NCI-H1092 treated with DMSO at 0.1 percent for 48 hours (cell line): ENCODE measurements at places on chromosomes 6 and 20.
A peak's percentile ranks its signal among the peaks of the same experiment; 100 is the strongest.

DNA sequence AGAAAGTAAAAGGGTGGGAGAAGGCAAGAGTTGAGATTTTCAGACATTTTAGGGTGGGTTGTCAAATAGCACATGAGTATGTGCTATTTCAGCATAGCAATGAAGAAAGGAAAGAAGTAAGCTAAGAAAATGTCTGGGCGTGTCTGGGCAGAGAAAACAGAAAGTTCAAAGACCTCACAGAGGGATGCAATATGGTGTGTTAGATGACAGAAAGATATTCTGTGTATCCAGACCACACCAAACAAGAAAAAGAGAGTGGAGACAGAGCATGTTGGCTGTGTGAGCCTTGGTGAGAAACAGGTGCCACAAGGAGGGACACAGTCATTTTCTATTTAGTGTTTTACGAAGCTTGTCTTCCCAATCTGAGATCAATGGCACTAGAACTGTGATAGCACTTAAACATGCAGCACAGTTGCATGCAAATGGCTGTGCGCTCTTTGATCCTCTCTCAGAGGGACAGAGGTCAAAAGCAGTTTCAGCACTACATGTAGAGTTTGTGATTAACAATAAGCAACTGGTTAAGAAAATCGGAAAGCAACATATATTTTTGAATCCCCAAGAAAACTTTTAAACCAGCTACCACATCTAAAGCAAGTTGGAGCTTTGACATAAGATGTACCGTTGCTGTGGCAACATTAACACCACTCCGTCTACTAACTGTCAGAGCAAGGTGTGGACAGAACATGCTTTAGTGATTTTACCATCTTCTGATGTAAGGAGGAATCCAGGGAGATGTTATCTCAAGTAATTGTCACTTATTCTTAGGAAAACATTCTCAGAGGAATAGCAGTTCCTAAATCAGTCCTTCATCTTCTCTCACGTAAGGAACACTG, 515.5 kb upstream of the NOX3 start:
- no peak for DNase-seq

DNA sequence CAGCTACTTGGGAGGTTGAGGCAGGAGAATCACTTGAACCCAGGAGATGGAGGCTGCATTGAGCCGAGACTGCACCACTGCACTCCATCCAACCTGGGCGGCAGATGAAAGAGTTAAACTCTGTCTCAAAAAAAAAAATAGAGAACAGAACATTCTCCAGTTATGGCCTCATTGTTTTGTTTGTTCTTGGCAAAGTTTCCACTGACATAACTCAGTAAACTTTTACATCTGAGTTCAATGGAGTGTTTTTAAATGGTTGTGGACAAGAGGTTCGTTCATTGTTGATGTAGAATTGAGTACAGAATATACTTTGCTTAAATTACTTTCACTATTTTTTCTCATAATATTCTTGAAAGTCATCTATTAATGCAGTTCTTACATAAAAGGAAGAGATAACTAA, 42.2 kb upstream of the IFNGR1 start:
- no peak for DNase-seq

- no peak for DNase-seq
Observed at GRCh38 chr6:110446405-110446804, 30.0 kb downstream of the SLC22A16 start.

DNA sequence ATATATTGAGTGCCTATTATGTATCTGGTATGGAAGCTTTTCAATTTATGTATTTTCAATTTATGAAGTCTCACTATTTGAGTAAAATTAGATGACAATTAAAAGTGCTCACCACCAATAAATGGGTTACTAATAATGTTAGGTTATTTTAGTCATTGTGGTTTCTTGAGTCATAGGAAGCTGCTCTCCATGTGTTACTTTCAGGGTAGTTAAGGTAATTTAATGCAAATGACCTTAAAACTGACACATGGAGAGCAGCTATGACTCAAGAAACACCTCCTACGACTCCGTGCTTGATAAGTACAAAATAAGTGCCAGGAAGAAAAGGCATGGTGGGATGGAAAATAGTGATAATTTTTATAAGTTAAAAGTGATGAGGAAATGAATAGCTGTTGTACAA, 16.5 kb upstream of the TINAG start:
- no peak for DNase-seq

GRCh38 chr20:55472704-55473103, 532.6 kb downstream of the CBLN4 start:
- DNase-seq, result no peak

DNA sequence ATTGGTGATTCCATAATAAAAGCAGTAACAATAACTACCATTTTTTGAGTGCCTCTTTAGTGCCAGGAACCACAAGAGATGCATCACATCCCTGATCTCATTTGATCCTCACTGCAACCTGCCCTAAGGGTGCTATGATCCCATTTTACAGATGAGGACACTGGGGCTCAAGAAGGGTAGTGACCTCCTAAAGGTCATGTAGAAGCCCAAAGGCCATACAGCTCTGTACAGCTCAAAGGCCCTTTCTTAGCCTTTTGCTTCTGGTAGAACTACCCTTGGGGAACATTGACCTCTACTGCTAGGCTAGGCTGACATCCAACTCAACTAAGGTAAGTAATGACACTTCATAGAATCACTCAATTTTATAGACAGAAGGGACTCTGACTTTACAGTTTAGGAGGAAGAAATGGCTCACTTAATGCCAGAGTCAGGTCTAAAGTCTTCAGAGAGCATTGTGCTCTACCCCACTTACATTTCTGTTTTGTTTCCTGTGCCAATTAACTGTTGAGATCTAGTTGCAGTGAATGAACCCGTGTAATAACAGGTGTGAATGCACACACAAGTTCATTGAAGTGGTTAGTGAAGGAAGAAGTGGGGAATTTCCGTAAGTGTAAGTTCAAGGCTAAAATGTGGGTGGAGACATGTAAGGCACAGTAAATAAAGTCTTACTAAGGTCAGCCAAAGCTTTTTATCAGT, 10.7 kb downstream of the SLC9A8 start:
- no peak for DNase-seq

- DNase-seq, result no peak
Observed at GRCh38 chr6:136383268-136383937, 93.8 kb upstream of the BCLAF1 start.

GRCh38 chr20:13790708-13791107, 5.9 kb downstream of the NDUFAF5 start:
- DNase-seq, result no peak

- DNase-seq, result no peak
Observed at GRCh38 chr20:2283706-2284423, 11.9 kb upstream of the TGM3 start.

GRCh38 chr20:9407805-9408421, 106.5 kb upstream of the LAMP5 start:
- DNase-seq, result peak; percentile 41

DNA sequence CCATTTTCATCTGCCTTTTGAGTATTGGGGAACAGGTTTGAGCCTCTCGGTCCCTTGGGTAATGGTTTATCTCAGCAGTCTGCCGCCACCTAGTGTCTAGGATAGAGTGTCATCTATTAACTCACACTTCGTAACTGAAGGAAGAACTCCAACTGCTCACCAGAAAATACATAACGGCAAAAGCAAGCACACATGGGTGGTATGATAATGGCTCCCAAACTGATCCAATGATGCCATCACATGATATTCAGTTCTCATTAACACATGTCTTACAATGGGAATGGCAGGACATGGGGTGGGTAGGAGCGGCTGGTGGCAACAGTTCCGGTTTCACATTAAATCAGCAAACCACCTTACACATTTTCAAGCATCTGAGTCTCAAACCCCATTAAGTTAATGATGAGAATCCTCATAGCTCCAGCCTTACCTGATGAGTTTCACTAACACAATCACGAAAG, 110.7 kb upstream of the PHACTR1 start:
- peak; percentile 31 for DNase-seq

DNA sequence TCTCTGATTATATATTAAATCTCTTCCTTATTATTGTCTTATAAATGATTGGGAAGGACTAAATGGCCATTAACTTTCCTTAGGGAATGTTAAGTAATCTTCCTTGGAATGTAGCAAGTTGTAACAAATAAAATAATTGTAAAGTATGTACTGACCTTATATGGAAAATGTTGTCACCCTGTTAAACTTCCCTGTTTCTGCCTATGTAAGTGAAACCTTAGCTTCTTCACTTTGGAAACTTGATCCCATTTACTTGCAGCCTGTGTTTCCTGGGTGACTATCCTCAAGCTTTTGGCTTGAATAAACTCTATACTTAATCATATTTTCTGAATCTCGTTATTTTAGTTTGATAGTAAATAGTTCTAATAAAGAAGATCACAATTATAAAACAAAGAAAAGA, 519.5 kb upstream of the PTCHD4 start:
- no peak for DNase-seq

GRCh38 chr6:100457311-100457990, 7.3 kb downstream of the SIM1 start:
- no peak for DNase-seq

- no peak for DNase-seq
Observed at GRCh38 chr6:12356983-12357972, 67.1 kb downstream of the EDN1 start.

- no peak for DNase-seq
Observed at GRCh38 chr6:57248311-57248895, 26.3 kb upstream of the RAB23 start.

DNA sequence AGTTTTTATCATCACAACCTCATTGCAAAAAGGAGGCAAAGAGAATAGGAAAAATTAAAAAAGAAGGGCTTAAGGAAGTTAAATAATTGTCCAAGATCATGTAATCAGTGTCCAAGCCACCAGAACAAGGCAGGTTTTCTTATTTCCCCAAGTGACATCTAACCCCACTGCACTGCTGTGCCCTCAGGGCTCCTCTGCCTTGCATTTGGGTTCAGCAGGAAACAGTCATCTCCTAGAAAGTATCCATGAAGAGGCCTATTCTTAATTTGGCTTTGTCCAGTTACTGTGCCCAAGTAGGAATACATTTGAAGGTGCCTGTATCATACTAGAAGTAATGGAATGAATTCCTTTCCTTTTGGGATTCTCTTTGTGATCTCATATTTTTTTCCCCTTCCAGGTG, 10.5 kb downstream of the TMEM14A start:
- no peak for DNase-seq

GRCh38 chr20:9392892-9393857, 121.2 kb upstream of the LAMP5 start:
- DNase-seq, result peak; percentile 32
